ENCODE measurements at places on chromosomes 11 and 22.

GRCh38 chr22:42691440-42691839, 29.2 kb downstream of the A4GALT start:
- no peak for DNase-seq

DNA sequence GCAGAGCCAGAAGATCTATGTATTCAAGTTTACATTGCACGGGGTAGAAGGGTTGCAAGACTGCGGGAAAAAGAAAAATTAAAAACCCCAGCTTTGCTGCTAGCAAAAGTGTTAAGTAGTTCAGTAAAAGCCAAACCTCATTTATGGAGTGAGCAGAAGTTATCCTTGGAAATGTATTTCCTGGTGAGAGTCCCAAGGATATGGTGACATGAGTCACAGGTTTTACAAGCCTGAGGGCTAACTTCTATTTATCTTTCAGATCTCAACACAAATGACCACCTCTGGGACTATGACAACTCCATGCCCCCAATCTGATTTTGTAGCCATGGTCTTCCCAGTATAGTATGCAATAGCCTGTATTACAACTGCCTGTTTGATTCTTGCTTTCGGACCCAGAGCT, 26.1 kb downstream of the ABTB2 start:
- peak; percentile 64 for DNase-seq

- DNase-seq = no peak
Measured at GRCh38 chr22:46622081-46622521, 1.9 kb downstream of the GRAMD4 start.

- no peak for DNase-seq
Measured at GRCh38 chr11:8352876-8353505, 89.3 kb upstream of the LMO1 start.

DNA sequence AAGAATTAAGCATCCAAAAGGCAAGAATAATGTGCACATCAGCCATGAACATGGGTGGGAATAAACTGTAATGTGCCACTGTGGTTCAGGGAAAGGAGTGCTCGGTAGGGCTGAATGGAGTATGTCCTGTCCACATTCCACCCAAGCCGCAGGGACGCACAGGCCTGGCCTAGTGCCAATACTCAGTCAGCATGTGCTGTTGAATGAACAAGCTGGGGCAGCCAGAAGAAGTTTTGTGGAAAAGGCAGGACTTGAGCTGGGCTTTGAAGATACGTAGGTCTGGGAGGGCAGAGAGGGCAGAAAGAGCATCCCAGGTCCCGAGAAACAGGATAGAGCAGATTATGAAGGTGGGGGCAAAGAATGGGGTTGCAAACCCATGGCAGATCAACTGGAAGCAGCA, 60.0 kb upstream of the PLET1 start:
- peak; percentile 84 for DNase-seq

DNA sequence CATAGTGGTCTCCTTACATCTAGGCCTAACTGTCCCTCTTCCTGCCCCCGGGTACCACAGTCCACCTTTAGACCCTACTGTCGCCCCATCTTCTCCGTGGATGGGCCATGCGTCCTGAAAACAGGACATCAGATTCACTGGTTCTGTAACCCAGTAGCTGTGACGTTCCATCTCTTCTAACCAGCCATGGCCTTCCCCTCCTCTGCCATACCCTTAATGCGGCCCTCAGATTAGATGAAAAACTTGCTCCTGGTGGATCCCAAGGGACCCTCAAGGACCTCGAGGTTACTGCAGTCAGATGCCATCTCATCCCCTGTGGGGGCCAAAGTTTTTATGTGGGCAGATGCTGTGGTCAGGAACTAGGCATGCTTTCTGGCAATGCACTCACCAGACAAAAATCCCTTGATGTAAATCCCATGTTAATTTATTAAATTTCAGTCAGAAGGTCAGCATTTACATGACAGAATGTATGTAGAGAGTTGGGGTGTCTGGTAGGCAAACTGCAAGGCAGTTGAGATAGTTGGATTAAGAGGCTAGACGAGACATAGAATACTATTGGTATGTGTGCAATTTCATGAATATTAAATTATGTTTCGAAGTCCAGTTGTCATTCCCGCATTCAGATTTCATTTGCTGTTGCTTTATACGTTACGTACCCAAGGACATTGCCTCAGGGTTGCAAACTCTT, 64.3 kb downstream of the WNT11 start:
- no peak for DNase-seq

DNA sequence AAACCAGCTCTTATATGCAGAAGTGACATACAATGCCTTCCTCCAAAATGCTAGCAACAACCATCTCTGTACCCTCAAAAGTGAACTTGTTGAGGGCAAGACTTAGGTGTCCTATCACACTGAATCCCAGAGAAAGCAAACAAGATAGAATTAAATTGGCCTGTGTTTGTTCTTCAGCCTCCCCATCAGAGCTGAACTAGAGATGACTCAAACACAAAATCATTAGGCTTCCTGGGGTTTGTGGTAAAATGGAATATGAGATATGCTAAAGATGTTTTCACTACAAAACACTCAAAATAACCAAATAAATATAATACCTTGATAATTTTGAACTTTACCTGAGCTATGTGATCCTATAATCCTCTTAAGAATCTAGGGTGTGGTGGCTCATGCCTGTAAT, 31.6 kb downstream of the ZNF214 start:
- no peak for DNase-seq

DNA sequence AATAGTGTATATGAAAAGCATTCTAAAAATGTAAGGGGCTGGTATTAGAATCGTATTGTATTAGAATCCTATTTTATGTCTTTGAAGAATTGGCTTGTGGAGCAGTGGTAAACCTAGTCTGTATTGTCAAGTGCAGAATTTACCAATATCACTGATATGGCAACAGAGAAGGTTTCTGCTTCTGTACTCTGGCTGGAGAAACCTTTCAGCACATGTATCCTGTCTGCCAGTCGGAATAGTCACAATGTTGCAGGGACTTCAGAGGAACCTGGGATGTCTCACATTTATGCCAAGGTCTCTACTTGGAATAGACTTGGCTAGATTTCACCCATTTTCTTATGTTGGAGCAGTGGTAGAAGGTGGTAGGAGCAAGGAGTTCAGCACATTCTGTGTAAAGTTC, 4.4 kb downstream of the MTMR3 start:
- no peak for DNase-seq

Measured in kidney tubule cell (primary cell).